ENCODE measurements at places on chromosomes 1 and 21.

GRCh38 chr1:165695031-165695430 is 3.3 kb downstream of the ALDH9A1 start:
- DNase-seq: no peak

GRCh38 chr1:67041841-67042503 is 12.0 kb downstream of the SLC35D1 start:
- DNase-seq: no peak

GRCh38 chr1:155134322-155134721 is 1.3 kb upstream of the SLC50A1 start:
- DNase-seq: no peak

GRCh38 chr1:45026446-45026845 is 14.4 kb downstream of the UROD start:
- no peak for DNase-seq

- DNase-seq: no peak
Measured at GRCh38 chr1:37478451-37478881, 4.1 kb downstream of the ZC3H12A start.
